ENCODE measurements at places on chromosomes 2 and 18. TPM values are rescaled to one million over a fixed set of nuclear protein-coding genes. Genes with fewer than 3 reads are reported as not detected.

DNA sequence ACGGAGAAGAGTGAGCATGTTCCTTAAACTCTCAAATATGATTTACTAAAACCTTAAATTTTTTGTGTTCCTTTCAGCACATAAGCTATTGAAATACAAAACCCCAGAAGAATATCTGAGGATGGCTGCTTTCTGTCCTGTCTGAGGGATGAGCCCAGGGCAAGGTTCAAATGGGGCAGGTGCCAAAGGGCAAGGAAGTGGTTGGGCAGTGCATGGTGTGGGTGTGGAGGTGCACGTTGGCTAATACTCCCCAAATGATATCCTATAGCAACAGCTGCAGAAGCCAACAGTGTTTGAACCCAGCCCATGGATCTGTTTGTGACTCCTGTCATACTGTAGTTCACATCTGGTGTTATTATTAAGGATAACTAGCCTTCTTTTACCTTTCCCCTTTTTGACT lies 183.0 kb downstream of the CDCA7 start:
- H3K36me3 ChIP-seq: no peaks in the 10 kb centered on the region
- H3K4me3 ChIP-seq: no peak overlapping the region
- H3K27ac ChIP-seq: no peak overlapping the region
- no peaks in the 10 kb centered on the region for H3K27me3 ChIP-seq

DNA sequence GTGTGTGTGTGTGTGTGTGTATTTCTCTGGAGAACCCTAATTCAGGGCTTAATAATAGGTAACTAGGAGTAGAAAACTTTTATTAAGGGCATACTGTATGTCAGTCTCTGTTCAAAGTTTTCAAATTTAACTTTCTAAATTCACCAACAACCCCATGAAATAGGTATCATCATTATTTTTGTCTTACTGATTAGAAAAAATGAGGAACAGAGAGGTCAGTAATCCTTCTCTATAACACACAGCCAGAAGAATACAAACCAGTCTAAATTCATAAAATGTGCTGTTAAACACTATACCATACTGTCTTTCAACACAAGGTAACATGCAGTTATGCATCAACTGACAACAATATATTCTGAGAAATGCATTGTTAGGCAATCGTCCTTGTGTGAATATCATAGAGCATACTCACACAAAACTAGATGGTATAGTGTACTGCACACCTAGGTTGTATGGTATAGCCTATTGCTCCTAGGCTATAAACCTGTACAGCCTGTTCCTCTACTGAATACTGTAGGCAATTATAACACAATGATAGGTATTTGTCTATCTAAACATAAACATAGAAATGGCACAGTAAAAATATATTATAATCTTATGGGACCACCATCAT lies 143.1 kb downstream of the PTH2R start:
- no peak for DNase-seq
- no peak overlapping the region for H3K27ac ChIP-seq
- no peak overlapping the region for H3K4me3 ChIP-seq
- no peaks in the 10 kb centered on the region for H3K36me3 ChIP-seq
- H3K27me3 ChIP-seq: no peaks in the 10 kb centered on the region

KATNAL2 gene
- total RNA-seq: 5.2 TPM

GRCh38 chr2:26522751-26523171 lies 44.8 kb upstream of the OTOF start:
- no peaks in the 10 kb centered on the region for H3K27me3 ChIP-seq
- DNase-seq: no peak
- no peak overlapping the region for H3K27ac ChIP-seq
- H3K4me3 ChIP-seq: no peak overlapping the region

GRCh38 chr2:181126311-181126868 lies 146.0 kb downstream of the UBE2E3 start:
- no peak for DNase-seq
- no peaks in the 10 kb centered on the region for H3K36me3 ChIP-seq
- H3K27me3 ChIP-seq: no peaks in the 10 kb centered on the region
- H3K4me3 ChIP-seq: no peak overlapping the region

CCDC68 gene
- total RNA-seq: 8.1 TPM
